Left renal pelvis (tissue), 4 donors: ENCODE measurements at places on chromosomes 11 and 22. TPM values are rescaled to one million over a fixed set of nuclear protein-coding genes. Genes with fewer than 3 reads are reported as not detected.

GRCh38 chr11:43580735-43581369, 99.7 kb upstream of the HSD17B12 start:
- DNase-seq = no peak

GRCh38 chr22:43782448-43782847, 29.7 kb downstream of the EFCAB6 start:
- no peak for DNase-seq

- DNase-seq = no peak
These were observed 25.4 kb downstream of the APIP start for GRCh38 chr11:34890812-34891211.

DNA sequence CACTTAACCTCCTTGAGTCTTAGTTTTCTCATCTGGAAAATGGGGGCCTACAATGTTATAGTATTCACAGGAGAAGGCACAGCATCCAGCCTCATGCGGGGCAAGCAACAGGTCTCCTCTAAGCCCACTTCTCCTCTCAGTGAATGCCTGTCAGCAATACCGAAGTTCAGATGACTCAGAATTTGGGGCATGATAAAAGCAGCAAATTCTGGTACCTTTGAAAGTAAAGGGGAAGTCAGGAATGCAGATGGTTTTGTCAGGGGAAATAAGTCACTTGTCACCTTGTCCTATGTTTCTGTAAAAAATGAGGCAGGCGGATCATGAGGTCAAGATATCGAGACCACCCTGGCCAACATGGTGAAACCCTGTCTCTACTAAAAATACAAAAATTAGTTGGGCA, 350.2 kb downstream of the LARGE1 start:
- no peak for DNase-seq

- no peak for DNase-seq
These were observed 721.4 kb downstream of the BRD1 start for GRCh38 chr22:49106096-49106841.

DNA sequence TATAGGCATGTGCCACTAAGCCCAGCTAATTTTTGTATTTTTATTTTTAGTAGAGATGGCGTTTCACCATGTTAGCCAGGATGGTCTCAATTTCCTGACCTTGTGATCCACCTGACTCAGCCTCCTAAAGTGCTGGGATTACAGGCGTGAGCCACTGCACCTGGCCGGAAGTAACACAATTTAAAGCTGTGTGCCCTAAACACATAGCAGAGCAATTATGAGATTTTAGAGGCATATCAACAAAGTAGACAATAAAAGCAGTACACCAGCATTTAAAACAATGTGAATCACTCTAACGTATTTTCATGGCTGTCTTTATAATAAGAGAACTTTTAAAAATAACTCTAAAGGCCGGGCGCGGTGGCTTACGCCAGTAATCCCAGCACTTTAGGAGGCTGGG, 42.4 kb downstream of the PRR14L start:
- DNase-seq = no peak

DNA sequence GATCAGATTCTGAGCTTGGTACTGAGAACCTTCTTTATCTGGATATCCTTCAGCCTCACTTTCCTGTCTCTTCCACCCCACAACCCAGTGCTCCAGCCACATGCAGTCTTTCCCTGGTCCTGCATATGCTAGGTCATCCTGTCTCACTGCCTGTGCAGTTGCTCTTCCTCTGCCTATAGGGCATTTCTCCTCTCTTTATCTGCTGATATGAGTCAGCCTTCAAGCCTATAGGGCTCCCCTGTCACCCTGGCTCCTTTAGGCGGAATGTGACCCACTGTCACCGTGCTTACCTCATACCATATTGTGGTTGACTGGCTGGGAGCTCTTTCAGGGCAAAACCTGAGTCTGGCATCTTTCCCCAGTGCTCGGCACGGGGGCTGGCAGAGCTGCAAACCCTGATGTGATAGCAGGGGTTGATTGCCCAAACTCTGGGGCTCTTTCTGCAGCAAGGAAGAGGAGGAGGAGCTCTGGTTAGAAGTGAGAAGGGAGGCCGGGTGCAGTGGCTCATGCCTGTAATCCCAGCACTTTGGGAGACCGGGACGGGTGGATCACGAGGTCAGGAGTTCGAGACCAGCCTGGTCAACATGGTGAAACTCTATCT, 26.3 kb downstream of the MEI1 start:
- no peak for DNase-seq

DNA sequence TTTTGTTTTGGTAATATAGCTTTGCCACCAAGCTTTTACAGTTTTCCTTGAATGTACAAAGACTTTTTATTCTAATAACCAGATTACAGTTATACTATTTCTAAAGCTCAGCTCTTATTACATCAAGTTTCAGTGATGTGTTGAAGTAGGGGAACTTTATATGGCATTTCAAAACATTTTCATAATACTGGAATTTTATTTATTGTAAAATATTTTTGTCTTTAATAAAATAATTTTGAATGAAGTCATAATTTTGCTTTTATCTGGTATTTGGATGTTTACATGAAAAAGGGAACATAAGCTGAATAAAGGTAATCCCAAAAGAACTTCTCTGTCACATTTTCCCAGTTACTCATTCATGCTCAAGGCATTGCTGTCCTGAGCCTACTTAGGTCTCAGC, 34.7 kb downstream of the RTN3 start:
- no peak for DNase-seq

DNA sequence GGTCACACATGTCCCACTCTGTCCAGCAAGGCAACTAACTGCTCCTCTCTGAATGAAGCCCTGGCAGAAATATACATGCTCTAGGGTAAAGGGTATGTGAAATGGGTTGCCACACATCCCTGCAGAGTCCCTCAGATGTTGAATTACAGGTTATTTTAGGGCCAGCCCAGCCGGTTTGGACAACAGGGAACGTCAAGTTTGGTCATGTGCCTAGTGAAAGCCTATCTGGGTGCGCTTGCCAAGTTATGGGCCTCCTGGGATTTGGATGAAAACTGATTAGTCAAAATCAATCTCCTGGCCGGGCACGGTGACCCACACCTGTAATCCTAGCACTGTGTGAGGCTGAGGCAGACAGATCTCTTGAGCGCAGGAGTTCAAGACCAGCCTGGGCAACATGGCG, 10.4 kb downstream of the AP1B1 start:
- DNase-seq = no peak

GRCh38 chr22:45968003-45968650, 8.8 kb downstream of the WNT7B start:
- no peak for DNase-seq

- no peak for DNase-seq
These were observed 5.4 kb downstream of the PLA2G6 start for GRCh38 chr22:38176170-38176741.

- no peak for DNase-seq
These were observed 66.8 kb downstream of the TSPAN18 start for GRCh38 chr11:44793350-44794090.

GRCh38 chr11:94786264-94787126, 18.3 kb downstream of the AMOTL1 start:
- DNase-seq = no peak

DNA sequence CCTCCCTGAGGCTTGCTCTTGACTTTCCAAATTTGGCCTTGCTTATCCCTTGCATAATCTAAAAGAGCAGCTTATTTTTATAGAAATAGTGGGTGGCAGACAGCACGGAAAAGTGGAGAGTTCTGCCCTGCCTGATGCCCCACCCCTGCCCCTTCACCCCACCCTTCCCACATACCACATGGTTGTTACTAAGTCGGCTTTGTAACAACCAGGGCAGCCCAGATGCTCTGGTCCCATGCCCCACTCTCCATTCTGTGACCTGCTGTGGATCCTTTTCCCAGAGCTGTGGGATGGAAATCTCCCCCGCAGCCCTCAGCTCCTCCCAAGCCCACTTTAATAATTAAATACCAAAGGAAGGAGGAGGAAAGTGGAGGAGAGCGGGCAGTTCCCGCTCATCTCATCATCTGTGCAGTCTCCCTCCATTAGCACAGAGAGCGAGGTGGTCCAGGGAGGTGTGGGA, 10.9 kb downstream of the MRGPRF start:
- DNase-seq = no peak

DNA sequence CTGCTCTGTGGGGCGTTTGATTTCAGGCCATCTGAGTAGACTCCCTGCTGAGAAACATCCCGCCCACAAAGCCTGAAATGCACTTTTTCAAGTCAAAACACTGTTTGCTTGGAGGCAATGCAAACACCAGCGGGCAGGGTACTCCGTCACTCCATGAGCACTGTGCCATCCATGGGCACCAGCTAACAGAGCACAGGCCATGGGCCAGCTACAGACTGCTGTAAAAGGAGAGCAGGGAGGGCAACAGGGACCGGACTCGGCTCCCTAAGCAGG, 16.6 kb upstream of the EFCAB6 start:
- no peak for DNase-seq

DNA sequence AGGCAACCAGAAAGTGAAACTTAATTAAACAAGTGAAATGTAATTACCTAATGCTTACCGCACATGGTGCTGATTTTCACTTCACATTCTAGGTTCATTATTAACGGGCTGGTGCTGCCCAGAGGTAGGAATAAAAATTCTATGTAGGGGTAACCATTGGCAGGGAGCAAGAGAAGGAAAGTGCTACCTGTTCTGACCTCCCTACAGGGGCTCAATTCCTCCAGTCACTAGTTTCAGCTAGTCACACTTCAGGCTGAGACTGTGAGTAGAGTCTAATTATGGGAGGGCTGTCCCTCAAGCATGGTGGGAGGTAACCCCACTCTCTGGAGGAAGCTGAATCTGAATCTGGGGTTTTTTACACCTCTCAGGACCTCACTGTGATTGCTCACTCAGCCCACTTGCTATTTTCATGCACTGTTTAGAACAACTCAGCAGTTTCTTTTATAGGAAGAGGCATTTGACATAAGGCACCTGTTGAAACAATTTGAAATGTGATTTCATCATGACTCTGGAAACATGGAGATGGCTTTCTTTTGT, 75.4 kb downstream of the MAML2 start:
- no peak for DNase-seq

DNA sequence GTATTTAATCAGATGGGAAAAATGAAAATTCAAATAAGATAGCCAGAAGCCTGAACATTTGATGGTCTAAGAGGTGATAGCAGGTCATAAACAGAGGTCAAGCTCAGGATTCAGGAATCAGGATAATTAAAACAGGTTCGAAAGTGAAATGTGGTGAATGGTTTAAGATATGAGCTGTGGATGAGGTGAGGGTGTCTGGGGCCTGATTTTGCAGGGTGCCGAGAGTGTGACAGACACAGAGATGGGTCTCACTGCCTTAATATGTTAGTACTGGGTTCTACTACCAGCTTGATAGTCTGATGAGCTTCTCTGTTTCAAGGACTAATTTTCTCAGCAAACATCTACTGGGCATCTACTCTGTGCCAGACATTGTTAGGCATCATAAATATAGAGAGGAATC, 19.9 kb upstream of the EMSY start:
- no peak for DNase-seq

The GAB4 gene
- polyA plus RNA-seq = not detected

The VWCE gene
- 3.5 TPM for polyA plus RNA-seq

The SPTBN2 gene
- polyA plus RNA-seq = 48.5 TPM

The SAA2 gene
- polyA plus RNA-seq = not detected

The OR6M1 gene
- polyA plus RNA-seq = not detected

The KDM2A gene
- polyA plus RNA-seq = 62.1 TPM

The LUZP2 gene
- polyA plus RNA-seq = 3.2 TPM

The OR51B2 gene
- not detected for polyA plus RNA-seq

The TTC36 gene
- 0.93 TPM for polyA plus RNA-seq

The MMP11 gene
- polyA plus RNA-seq = 15.2 TPM
